Psoas muscle (tissue), 8 donors: ENCODE measurements at places on chromosomes 11 and 22.

DNA sequence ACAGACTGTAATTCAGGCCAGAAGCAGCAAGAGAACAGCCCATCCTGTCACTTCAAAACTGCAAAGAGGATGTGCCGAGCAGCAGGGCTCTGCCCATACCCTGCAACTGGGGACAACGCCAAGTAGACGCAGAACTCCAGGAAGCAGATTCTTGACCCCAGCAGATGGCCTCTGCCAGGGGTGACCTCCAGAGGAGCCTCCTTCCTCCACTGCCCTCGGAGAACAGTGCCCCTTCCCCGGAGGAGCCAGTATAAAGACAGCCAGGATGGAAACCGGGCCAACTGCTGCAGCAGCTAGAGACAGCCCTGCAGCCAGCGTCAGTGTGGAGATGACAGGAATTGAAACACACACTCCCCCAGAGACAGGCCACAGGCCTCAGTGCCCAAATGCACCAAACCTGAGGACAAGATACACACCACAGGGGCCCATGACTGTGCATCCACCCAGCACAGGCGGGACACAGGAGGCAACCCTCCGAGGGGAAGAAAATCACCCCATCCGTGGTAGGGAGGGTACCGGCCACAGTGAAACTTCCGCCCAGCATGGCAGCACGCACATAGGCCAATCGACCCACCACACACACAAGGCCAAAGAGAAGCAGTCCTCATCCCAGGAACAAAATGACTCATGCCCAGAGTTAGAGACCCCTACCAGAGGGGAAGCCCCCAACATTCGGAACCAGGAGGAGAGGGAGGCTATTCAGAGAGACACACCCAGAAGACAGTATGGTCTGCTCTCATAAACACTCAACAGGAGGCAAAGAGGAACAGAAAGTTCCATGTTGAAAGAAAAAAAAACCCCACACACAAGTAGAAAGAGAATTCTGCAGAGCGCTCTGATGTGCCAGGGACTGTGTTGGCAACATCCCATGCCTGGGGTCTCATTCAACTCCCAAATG is 5.6 kb downstream of the AHNAK start:
- H3K4me3 ChIP-seq = peak overlapping the region; percentile 91
- DNase-seq = peak; percentile 71

DNA sequence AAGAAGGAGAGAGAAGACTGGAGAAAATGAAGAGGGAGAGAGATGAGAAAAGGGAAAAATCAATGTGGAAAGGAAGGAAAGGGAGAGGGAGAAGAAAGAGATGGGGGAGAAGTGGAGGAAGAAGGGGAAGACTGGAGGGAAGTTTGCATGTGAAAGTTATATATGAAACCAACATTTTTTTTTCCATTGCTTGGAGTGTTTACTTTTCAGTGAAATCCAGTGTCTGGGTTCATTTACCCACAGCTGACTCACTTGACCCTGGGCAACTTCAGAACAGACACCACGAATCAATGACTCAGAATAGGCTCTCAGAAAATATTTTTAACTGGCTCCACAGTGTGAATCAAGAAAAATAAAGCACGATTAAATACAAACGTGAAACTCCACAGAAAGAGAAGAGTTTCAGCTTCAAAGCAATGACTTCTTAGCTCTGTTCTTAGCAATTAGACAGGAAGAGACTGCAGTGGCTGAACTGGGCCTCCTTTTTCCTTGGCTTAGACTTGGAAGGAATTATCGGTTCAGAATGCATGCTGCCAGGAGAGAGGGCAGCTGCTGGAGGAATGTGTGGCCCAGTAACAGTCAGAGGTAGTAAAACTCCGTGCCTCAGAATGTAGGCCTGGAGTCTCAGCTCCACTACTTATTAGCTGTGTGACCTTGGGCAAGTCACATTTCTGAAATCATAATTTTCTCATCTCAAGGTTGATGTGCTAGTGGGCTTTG is 237.5 kb downstream of the MIAT start:
- H3K27me3 ChIP-seq = peaks cover 3% of the 10 kb centered on the region
- no peaks in the 10 kb centered on the region for H3K36me3 ChIP-seq
- H3K4me3 ChIP-seq = no peak overlapping the region
- no peaks in the 10 kb centered on the region for H3K4me1 ChIP-seq
- H3K27ac ChIP-seq = no peak overlapping the region

GRCh38 chr22:35910003-35910769 is 118.4 kb downstream of the RBFOX2 start:
- no peak overlapping the region for H3K4me3 ChIP-seq
- no peaks in the 10 kb centered on the region for H3K36me3 ChIP-seq
- H3K27me3 ChIP-seq = no peaks in the 10 kb centered on the region
- no peak for DNase-seq
- peak overlapping the region; percentile 90 for H3K27ac ChIP-seq

DNA sequence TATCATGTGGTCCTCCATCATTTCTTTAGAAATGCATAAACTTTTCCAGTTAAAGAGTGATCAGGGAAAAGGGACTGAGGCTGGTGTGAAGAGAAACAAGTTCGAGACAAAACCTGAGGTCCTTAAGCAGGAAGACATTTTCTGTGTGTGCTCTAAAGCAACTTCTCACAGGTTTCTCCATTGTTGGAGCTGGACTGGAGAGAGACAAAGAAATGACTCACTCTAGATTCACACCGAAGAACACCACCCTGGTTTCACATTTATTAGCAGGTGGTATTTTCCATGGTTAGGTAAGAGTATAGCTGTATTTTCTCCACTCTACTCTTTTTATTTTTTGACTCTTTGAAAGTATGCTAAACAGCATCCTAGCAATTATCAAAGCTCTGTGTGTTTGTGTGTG is 736.4 kb downstream of the KCNA4 start:
- no peaks in the 10 kb centered on the region for H3K36me3 ChIP-seq
- DNase-seq = no peak
